CD4-positive, CD25-positive, alpha-beta regulatory T cell (primary cell): ENCODE measurements at places on chromosomes 2 and 18. TPM values are rescaled to one million over a fixed set of nuclear protein-coding genes. Genes with fewer than 3 reads are reported as not detected.

- no peak for DNase-seq
- H3K27ac ChIP-seq = no peak overlapping the region
- no peaks in the 10 kb centered on the region for H3K27me3 ChIP-seq
- H3K4me3 ChIP-seq = no peak overlapping the region
Observed at GRCh38 chr2:9060819-9061218, 57.3 kb upstream of the MBOAT2 start.

SIX3 gene
- not detected for total RNA-seq

SH3RF3 gene
- total RNA-seq = 1.4 TPM

DNA sequence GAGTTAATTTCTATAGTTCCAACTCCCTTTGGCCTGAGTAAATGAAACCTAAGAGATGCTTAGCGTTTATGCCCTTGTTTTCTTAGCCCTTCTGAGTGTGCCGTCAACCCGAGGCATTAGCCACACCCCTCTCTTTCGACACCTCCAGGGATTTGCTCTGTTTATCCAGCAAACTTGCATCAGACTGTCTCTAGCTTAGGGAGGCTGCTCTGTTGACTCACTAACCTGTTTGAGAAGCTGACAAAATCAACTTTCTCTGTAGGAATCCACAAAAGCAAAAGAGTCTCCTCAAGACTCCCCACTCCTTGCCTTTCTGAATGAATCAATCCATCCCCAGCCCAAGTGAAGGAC is 317.6 kb downstream of the TNS1 start:
- H3K4me1 ChIP-seq = no peaks in the 10 kb centered on the region
- no peak for DNase-seq
- no peak overlapping the region for H3K27ac ChIP-seq

DNA sequence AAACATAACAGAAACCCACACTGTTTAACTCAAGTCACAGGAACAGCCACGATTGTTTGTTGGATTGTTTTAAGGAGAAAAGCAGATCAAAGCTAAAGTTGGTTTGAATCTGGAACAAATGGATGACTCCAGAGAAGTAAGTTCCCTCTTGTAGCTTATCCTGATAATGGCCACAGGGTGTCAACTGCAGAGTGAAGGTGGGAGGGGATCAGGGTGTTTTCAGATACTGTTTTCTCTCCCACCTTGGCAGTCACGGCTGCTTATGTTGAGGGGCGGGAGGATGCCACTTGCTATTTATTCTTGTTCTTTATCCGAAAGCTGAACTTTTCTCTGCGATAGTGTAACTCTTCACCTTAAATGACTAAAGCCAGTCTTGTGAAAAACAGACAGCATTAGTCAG is 36.5 kb upstream of the INPP4A start:
- no peak overlapping the region for H3K27ac ChIP-seq
- H3K4me3 ChIP-seq = no peak overlapping the region
- H3K36me3 ChIP-seq = no peaks in the 10 kb centered on the region
- H3K4me1 ChIP-seq = peaks cover 3% of the 10 kb centered on the region
- no peaks in the 10 kb centered on the region for H3K27me3 ChIP-seq

DNA sequence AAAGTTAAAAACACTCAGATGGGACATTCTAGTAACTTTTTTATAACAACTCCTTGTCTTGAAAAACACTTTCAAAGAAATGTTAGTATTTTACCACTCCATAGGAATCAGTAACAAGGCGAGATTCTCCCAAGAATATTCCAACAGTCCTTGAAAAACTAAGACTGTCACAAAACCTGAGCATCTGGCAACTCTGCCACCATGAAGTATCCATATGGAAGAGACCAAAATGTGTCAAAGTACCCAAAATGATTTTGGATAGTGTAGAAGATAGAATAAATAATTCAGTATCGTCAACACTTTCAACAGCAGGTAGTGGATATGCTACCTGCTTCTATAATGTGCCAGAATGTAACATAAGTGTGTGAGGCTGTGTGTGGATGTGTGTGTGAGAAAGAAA is 361.8 kb downstream of the ZEB2 start:
- H3K4me3 ChIP-seq = no peak overlapping the region
- no peak overlapping the region for H3K27ac ChIP-seq
- H3K36me3 ChIP-seq = no peaks in the 10 kb centered on the region
- no peak for DNase-seq
- H3K4me1 ChIP-seq = no peaks in the 10 kb centered on the region

DNA sequence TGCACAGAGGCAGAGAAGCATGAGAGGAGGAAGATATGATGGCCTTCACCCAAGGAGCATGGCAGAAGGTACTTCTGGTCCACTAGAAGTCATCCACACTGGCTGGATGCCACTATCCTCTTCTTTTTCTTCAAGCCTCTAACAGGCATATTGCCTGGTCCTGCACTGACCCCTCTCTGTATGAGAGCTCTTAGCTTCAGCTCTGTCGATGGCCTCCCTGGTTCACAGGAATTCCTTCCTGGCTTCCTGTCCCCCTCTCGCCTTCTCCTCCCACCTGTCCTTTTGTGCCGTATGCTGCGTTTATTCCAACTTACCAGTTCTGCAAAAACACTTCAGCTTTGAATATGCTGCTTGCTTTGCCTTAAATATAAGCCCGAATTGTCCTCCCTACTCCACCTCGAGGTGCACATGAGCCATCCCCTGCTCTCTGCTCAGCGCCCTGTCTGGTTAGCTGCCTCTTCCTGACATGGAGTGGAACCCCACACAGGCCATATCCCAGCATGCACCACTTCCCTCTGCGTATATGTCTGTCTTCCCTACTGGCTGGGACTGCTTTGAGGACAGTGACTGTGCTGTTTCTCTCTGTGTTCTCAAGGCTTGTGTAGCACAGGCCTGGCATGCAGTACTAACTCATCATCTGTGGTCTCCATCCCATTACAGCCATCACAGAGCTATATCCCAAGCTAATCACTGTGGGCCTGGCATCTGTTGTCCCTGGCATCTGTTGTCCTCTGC is 474.9 kb downstream of the EIPR1 start:
- H3K27ac ChIP-seq = no peak overlapping the region
- no peaks in the 10 kb centered on the region for H3K4me1 ChIP-seq
- H3K4me3 ChIP-seq = no peak overlapping the region
- no peak for DNase-seq
- H3K27me3 ChIP-seq = no peaks in the 10 kb centered on the region
- no peaks in the 10 kb centered on the region for H3K36me3 ChIP-seq

DNA sequence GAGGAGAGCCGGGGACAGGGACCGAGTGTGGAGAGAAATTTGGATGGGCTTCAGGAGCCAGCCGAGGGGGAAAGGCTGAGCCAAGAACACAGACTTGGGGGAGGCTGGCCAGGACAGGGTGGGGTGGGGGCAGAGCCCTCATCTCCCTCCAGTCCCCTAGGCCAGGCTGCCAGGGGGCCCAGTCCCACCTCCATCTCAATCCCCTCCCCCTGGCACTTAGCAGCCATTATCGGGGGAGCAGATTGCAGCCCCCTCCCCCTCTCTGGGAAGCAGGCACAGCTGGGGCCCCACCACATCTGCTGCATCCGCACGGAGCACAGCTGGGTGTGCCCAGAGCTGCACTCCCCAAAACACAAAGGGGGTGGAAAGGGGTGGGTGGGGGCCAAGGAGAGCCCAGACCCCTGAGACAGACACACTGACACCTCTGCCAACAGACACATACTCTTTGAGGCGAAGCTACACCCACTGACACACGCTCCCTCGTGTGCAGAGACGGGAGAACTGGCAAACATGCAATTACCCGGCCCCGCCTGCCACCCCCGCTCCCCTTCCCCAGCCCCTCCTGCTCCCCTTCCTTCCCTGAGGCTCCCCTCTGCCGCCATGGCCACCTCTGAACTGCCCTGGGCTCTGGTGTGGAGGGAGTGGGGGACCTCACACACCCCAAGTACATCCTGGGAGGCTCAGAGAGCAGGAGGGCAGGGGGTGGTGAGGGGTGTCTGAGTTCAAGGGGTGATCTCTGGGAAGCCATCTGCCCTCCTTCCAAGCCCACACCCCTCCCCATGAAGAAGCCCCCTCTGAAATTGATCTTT is 5.1 kb upstream of the ASIC4 start:
- no peak for DNase-seq
- H3K27ac ChIP-seq = no peak overlapping the region
- peaks cover 12% of the 10 kb centered on the region for H3K4me1 ChIP-seq
- H3K4me3 ChIP-seq = no peak overlapping the region
- H3K36me3 ChIP-seq = peaks cover 15% of the 10 kb centered on the region

DNA sequence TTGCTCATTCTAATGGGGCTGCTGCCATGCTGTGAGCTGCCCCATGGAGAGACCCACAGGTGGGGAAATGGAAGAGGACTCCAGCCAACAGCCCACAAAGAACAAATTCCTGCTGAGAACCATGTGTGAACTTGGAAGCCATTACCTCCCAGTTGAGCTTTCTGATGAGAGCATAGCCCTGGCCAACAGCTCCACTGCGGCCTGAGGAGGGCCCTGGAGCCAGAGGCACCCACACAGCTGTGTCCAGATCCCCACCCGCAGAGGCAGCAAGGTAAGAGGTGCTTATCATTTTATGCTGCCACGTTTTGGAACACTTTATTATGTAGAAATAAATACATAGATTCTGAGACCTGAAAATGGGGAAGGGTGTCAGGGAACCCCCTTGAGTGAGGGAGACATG is 44.2 kb upstream of the OTOS start:
- H3K27me3 ChIP-seq = no peaks in the 10 kb centered on the region
- no peak for DNase-seq
- H3K4me3 ChIP-seq = no peak overlapping the region
- no peaks in the 10 kb centered on the region for H3K36me3 ChIP-seq

GRCh38 chr2:37858400-37858711 is 66.7 kb upstream of the RMDN2 start:
- H3K36me3 ChIP-seq = no peaks in the 10 kb centered on the region
- no peak for DNase-seq
- no peak overlapping the region for H3K4me3 ChIP-seq

- no peak overlapping the region for H3K4me3 ChIP-seq
- H3K4me1 ChIP-seq = no peaks in the 10 kb centered on the region
- no peak for DNase-seq
Observed at GRCh38 chr18:1048032-1048431, 143.4 kb downstream of the ADCYAP1 start.

DNA sequence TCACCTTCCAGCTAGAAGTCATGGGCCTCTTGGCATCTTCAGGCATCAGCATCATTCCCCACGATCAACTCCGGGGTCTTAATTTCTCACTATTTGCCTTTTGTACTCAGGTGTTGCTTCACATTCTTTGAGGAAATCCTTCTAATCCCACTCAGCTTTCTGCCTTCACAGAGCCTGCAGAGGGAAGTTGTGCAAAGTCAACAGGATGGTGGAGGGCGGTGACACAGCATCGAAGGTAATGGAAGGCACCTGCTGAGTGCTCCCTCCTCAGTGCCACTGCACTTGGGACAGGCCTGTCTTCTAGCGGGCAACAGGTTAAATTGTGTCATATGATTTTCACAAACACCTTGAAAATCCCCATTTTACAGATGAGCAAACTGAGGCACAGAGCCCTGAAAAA is 164.0 kb downstream of the EN1 start:
- no peak for DNase-seq
- H3K4me1 ChIP-seq = no peaks in the 10 kb centered on the region
- H3K27ac ChIP-seq = no peak overlapping the region
- H3K4me3 ChIP-seq = no peak overlapping the region
- H3K27me3 ChIP-seq = no peaks in the 10 kb centered on the region
- no peaks in the 10 kb centered on the region for H3K36me3 ChIP-seq

GRCh38 chr2:227016894-227017293 is 147.1 kb downstream of the COL4A4 start:
- no peak for DNase-seq
- H3K27ac ChIP-seq = no peak overlapping the region
- H3K4me1 ChIP-seq = no peaks in the 10 kb centered on the region
- no peak overlapping the region for H3K4me3 ChIP-seq
- no peaks in the 10 kb centered on the region for H3K36me3 ChIP-seq
- H3K27me3 ChIP-seq = no peaks in the 10 kb centered on the region

- H3K27me3 ChIP-seq = no peaks in the 10 kb centered on the region
- no peak overlapping the region for H3K4me3 ChIP-seq
- H3K36me3 ChIP-seq = no peaks in the 10 kb centered on the region
- DNase-seq = no peak
- no peaks in the 10 kb centered on the region for H3K4me1 ChIP-seq
Observed at GRCh38 chr2:55966401-55967118, 43.0 kb upstream of the EFEMP1 start.

GRCh38 chr2:120203251-120204021 is 19.8 kb downstream of the TMEM185B start:
- no peak overlapping the region for H3K27ac ChIP-seq
- H3K36me3 ChIP-seq = no peaks in the 10 kb centered on the region
- H3K27me3 ChIP-seq = no peaks in the 10 kb centered on the region
- no peak for DNase-seq
- H3K4me1 ChIP-seq = no peaks in the 10 kb centered on the region

PKDCC gene
- not detected for total RNA-seq

- no peak overlapping the region for H3K27ac ChIP-seq
- DNase-seq = no peak
- no peaks in the 10 kb centered on the region for H3K4me1 ChIP-seq
- H3K4me3 ChIP-seq = no peak overlapping the region
- H3K36me3 ChIP-seq = no peaks in the 10 kb centered on the region
- H3K27me3 ChIP-seq = no peaks in the 10 kb centered on the region
Observed at GRCh38 chr2:140275427-140275826, 1495.2 kb upstream of the NXPH2 start.

DNA sequence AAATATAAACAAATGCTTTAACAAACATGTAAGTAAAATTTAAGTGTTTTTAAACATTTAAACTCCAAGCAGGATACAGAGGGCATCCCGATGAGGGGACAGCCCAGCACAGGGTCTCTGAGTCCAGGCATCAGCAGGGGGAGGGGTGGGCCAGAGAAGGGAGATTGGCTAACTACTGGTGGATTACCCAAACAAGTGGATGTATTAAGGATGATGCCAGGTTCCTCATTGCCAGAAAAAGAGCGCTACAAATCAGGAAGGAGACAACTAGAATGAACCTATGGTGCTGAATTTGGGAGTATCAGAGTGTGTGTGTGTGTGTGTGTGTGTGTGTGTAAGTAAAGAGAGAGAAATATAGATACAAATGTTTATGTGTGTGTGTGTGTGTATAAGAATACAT is 162.0 kb upstream of the RMP24 start:
- H3K27me3 ChIP-seq = peaks cover 2% of the 10 kb centered on the region
- H3K4me1 ChIP-seq = no peaks in the 10 kb centered on the region
- no peak for DNase-seq
- H3K36me3 ChIP-seq = no peaks in the 10 kb centered on the region
- H3K27ac ChIP-seq = no peak overlapping the region

ADD2 gene
- 0.67 TPM for total RNA-seq

DNA sequence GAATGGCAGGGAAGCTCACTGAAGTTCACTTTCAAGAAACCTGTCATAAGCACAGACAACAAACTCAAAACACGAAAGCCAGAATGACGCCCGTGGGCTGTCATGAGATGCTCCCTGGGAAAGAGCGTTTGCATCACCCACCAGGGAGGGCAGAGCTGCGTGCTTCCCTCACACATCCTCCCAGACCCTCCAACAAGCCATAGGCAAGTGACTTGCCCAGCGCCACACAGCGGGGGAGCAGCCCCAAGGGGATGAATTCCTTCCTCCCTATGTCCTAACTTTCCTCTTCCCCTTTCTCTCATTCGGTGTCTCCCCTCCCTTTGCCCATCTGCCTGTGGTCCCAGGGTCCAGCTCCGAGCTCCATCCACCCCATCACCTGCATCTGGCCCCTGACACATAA is 10.7 kb downstream of the BIN1 start:
- no peak overlapping the region for H3K27ac ChIP-seq
- no peak for DNase-seq
- no peaks in the 10 kb centered on the region for H3K27me3 ChIP-seq
- no peaks in the 10 kb centered on the region for H3K36me3 ChIP-seq
- H3K4me1 ChIP-seq = no peaks in the 10 kb centered on the region
